Stimulated activated CD4-positive, alpha-beta T cell treated with anti-CD3 and anti-CD28 coated beads, Interleukin-4, amount 100 ng/mL, for 48 hours (primary cell): ENCODE measurements at places on chromosomes 16 and 17.

GRCh38 chr16:525520-526180 is 1.9 kb upstream of the CAPN15 start:
- DNase-seq, result peak; percentile 59

GRCh38 chr17:28763804-28764266 is 20.0 kb downstream of the TRAF4 start:
- DNase-seq, result peak; percentile 70

GRCh38 chr16:46812781-46813540 is 18.0 kb downstream of the C16orf87 start:
- DNase-seq, result no peak

DNA sequence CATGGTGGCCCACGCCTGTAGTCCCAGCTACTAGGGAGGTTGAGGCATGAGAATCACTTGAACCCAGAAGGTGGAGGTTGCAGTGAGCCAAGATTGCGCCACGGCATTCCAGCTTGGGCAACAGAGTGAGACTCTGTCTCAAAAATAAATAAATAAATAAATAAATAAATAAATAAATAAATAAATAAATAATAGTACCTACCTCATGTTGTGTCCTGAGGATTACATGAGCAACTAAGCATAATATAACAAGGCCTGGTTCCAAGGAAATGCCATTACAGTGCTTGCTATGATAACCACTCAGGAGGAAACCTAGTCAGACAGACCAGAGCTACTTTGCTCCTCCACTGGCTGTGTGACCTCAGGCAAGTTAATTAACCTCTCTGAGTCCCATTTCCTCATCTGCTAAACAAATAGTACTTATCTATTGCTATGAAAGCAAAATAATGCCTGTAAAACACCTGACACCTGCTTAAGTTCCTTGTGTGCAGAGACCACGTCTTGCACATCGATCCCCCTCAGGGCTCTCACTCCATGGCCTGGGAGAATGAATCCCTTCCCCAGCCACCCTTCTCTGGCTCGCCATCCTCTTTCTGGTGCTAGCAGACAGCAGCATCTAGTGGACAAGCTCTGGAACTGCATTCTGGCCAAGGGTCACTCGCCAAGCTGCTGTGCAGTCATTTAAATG is 7.5 kb downstream of the EPOP start:
- peak; percentile 39 for DNase-seq

- DNase-seq, result no peak
Measured at GRCh38 chr17:80246726-80247125, 13.9 kb upstream of the RNF213 start.

GRCh38 chr17:17088541-17089525 is 46.6 kb downstream of the MPRIP start:
- DNase-seq, result no peak

- DNase-seq, result no peak
Measured at GRCh38 chr17:60107526-60108257, 29.0 kb upstream of the HEATR6 start.

- DNase-seq, result no peak
Measured at GRCh38 chr17:38922538-38923297, 2.7 kb upstream of the LASP1NB start.

DNA sequence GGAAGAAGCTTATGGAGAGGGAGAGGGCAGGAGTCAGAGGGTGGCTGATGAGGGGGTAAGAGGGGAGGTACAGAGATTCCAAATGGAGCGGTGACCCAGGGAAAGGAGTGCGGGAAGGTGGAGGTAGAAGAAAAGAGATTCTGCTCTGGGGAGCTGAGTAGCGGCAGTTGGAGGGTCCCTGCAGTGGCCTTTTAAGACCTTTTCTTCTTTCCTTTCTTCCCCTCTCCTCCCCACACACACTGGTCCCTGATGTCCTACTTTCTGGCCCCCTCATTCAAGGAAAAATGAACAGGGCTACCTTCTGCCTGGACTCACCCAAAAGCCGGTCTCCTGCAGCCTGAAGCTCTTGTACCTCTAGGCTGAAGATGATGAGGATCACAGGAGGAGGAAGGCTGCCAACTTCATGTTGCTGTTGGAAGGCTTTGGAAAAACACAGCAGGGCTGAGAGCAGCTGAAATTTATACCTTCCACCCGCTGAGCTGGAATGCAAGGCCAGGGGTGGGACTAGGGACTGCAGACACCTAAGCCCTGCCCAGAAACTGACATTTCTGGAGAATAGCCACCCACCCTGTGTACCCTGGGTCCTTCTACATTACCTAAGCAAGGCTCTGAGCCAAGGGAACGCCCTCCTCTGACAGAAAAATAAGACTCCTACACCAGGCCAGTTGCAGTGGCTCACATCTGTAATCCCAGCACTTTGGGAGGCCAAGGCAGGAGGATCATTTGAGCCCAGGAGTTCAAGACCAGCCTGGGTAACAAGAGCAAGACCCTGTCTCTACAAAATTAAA is 9.4 kb upstream of the HEATR6 start:
- no peak for DNase-seq

DNA sequence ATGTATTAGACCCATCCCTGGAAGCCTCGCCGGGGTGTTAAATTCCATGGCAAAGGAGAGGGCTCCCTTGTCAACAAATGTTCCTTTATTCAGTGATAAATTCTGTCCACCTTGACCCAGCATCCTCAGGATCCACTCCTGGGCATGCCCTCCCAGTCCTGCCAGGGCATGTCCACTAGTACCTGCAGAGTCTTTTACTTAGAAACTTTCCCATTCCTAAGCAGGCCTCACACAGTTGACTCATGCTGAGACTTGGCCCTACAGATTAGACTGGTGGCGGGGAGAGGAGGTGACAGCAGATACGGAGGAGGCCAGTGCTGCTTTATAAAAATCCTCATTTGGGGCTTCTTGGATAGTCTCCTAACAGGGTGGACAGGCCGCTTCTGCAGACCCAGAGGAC is 88.8 kb downstream of the CYLD start:
- DNase-seq, result no peak

DNA sequence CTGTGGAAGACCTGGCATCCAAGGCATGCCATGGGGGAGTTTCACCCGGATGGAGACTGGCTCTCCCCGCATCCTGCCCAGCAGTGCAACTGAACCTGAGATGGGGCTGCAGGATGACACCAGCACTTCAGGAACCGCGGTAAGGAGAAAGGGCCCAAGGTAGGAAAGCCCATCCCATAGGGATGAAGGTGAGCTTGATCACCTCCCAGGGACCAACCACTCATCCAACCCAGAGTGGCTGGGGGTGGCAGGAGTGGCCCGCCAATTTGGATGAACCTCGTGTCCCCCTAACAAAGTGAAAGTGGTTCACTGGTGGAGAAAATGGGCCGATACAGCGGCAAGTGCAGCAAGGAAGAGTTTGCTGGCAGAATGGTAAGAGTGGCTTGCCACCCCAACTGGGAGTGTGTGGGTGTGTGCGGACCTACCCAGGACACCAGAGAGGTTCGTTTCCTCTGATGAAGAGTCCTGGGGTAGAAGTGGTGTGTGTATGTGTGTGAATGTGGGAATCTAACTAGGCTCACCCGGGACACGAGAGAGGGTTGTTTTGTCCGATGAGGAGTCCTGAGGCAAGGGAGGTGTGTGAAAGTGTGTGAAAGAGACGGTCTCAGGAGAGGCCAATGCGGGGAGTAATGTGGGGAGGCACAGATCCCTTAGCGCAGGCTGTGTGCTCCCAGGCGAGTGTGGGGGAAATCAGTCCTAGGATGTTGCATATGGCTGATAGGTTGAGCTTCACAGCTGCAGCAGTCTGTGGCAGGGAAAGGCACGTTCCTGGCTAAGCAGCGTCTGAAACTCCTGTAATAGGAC is 22.6 kb downstream of the ACSM1 start:
- no peak for DNase-seq

DNA sequence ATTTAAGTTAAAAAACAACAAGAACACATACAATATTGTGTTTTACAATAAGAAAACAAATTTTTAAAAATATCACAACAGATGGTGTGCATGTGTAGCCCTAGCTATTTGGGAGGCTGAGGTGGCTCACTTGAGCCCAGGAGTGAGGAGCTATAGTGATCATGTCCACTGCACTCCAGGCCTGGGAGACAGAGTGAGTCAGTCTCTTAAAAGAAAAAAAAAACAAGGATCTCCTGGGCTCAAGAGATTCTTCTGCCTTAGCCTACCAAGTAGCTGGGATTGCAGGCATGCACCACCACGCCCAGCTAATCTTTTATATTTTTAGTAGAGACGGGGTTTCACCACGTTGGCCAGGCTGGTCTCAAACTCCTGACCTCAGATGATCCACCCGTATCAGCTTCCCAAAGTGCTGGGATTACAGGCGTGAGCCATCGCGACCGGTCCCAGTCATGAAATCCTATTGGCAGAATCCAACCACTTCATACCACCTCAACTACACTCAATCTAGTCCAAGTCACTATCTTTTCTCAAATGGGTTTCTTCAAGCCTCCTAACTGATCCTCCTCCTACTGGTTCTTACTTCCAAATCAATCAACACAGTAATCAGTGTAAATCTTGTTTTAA is 55.0 kb downstream of the STH start:
- no peak for DNase-seq

GRCh38 chr16:27761816-27762215 is 211.9 kb downstream of the KATNIP start:
- no peak for DNase-seq

GRCh38 chr17:51572115-51572514 is 311.8 kb downstream of the UTP18 start:
- DNase-seq, result no peak

DNA sequence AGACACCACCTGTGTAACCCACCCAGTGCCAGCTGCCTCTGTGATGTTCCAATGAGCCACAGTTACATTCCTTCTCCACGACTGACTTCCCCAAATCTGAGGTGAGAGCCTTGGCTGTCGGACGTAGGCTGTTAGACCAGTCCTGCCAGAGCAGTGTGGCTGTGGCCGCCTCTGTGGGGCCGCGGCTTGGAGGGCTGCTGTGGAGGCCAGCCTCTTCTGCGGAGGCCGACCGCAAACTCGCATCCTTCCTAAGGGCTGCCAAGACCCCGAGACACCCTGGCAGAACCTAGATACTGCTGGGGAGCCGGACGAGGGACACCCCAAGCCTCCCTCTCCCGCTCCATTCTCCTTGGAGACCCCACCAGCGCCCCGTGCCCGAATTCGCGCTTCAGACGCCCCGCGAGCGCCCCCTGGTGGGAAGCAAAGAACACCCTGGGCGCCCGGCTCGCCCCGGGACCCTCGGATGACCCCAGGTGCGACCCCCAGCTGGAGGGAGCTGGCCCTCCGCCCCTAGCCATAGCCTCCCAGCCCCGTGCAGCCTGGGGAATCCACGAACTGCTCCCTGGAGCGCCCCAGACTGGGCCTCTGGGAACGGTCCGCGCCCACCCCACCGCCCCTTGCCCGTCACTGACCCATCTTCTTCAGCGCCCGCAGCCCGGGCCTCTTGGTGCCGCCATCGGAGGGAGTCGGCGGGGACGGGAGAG is 547 bp downstream of the PLCD3 start:
- DNase-seq, result peak; percentile 41

- DNase-seq, result no peak
Measured at GRCh38 chr17:47288531-47289116, 35.0 kb downstream of the ITGB3 start.

GRCh38 chr17:19677736-19678379 is 29.3 kb downstream of the ALDH3A2 start:
- no peak for DNase-seq

- no peak for DNase-seq
Measured at GRCh38 chr16:2209258-2210008, 1.2 kb downstream of the BRICD5 start.

DNA sequence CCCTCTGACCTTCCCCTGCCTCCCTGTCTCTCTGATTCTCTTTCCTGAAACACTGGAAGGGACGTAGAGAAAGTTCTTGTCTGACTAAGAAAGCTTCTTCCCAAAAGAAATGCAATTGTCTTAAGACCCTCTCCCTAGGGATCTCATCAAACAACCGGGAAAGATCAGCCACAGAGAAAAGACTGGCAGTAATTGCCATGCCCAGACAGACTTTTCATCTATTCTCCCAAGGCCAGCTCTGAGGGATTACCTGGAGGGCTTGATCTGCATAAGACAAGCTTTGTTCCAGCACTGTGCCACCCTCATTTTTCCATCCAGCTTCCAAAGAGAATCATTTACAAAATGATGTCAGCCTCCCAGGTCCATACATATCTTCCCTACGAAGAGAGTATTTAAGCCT is 38.8 kb upstream of the HS3ST3A1 start:
- no peak for DNase-seq

DNA sequence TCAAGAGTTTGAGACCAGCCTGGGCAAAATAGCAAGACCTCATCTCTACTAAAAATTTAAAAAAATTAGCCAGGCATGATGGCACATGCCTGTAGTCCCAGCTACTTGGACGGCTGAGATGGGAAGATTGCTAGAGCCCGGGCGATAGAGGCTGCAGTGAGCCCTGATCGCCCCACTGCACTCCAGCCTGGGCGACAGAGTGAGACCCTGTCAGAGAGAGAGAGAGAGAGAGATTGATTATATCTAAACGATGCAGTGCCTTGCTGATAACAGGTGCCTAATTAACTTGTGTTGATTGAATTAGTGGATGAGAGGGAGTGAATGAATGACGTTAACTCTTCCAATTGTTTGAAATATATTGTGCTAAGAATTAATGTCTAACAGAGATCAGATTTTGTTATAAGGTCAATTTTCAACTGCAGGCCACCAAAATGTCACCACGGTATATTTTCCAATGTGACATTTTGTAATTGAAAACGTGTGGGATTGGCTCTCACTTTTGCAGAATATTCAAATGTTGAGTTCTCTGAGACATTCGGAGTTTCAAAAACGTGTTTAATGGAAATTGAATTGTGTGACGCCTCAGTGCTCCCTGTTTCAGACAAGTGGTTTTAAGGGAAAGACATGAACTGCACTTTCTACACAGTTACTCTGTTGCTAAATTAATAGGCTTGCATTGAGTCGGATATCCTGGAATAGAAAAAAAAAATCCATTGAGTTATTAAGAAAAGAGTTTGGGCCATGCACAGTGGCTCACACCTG is 53.6 kb downstream of the ABAT start:
- no peak for DNase-seq

GRCh38 chr17:80805032-80805751 is 186.4 kb upstream of the CHMP6 start:
- DNase-seq, result no peak

DNA sequence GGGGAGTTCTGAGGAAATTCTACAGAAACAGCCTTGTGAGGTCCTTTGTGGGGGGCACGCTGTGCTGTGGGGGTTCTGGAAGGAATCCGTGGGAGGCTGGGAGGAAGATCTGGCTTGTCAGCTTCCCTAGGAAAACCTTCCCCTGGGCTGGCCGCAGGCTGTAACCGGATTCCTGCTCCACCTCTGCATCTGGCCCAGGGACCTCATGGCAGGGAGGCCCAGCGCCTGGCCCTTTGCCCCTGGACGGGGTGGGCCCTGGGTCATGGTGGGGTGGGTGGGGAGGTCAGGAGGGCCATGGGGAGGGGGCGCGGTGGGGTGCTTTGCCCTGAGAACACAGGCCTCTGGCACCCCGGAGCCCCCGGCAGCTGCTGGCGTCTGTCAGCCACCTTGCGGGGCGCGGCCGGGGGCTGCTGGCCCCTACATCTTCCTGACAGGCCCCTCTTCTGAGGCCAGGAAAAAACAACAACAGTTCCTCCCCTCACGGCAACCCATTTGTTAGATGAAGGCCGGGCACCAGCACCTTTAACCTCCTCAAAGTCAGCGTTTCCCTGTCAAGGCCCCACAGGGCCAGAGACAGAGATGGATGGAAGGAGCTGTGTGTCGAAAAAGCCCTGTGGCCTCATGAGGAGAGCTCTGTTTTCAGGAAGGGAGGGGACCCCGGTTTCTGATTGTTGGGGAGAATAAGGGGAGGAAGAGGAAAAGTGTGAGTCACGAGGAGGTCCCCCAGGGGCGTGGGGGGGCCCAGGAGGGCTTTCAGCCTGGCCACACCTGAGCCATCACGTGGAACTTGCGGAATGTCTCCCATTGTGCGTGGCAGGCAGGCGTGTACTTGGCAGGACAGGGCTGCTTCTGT is 3.6 kb upstream of the MEOX1 start:
- no peak for DNase-seq

GRCh38 chr16:78096386-78096785 is 3.1 kb upstream of the WWOX start:
- DNase-seq, result no peak
